ENCODE measurements at places on chromosomes 6 and 20.

DNA sequence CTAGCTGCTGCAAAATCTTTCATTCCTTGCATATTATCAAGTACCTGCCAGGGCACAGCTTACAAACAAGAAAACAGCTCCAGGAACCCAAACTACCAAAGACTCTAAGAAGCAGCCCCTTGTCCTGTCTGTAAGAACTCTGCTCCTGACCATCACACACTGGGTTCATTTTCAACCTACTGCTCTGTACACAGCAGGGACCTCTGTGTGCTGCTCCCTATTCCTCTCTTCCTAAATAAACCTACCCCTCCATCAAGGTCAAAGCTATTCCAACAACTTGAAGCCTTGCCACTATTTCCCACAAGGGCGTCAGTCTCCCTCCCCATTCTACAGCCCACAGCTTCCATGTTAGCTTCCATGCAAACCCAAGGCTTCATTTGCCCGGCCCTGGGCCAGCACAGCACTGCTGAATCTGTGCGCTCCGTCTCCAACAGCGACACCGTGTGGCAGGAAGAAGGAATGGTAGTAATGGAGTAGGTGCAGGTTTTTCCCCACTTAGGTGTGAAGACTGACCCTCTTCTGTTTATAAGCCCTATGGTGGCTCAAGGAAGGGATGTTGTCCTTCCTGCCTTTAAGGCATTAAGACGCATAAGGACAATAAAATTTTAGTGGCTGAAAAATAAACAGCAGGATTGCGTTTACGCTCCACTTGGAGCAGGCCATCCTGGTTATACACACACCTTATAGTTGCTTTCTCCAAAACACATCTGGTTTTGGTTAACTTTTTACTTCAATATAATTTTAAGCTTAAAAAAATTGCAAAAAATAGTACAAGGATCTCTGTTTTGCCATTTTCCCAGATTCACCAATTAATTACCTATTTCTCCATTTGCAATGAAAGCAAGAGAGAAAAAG is 115.2 kb upstream of the NXT1 start:
- peak; percentile 38 for DNase-seq

GRCh38 chr20:4190792-4191519 is 175.6 kb upstream of the RNF24 start:
- DNase-seq = no peak

DNA sequence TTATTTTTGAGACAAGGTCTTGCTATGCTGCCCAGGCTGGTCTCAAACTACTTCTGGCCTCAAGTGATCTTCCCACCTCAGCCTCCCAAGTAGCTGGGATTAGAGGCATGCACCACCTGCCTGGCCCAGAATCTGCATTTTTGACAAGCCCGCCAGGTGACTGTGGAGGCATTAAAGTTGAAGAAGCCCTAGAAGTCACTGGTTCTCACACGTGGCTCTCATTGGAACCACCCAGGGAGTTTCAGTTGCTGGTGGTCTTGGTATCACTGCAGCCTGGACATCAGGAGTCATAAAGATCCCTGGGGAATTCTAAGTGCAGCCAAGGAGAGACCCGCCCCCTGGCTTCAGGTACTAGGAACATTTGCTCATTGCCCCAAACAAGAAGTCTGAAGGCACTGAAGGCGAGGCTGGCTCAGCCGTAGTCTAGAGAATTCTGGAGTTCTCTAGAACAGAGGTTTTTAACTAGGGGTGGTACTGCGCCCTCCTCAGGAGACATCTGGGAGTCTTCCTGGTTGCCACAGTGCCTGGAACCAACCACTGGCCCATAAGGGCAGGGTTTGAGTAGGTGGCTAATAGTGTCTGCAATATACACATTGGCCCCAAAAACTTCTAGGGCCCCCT is 182.8 kb downstream of the ZMYND8 start:
- no peak for DNase-seq

DNA sequence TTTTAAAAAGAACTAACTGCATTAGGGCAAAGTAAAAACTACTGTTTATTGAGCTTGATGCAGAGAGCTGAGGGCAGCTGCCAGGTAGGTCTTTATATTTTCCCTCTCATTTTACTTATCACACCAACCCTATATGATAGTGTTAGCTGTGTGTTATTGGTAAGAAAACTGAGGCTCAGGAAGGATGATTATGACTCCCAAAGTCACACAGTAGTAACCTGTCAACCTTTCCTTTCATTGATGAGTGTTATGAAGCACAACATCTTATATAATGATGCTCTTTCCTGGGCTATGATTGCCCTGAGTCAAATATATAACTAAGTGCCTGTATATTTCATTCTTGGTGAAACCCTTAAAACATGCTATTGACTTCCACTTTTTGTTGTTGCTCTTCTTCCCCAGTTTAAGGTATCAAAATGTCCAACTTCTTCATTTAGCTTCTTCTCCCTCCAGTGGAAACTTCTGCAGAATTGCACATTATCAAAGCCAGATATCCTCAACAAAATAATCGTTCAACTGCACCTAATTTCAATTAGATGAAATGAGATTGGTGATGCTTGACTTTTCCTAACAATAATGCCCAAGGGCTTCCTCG is 8.1 kb downstream of the GFOD1 start:
- DNase-seq = no peak

- no peak for DNase-seq
Observed at GRCh38 chr6:34305982-34306708, 57.3 kb upstream of the SMIM29 start.

All from iPS DF 19.7 (cell line).